AG09319 (cell line): ENCODE measurements at places on chromosomes 6 and 20.

DNA sequence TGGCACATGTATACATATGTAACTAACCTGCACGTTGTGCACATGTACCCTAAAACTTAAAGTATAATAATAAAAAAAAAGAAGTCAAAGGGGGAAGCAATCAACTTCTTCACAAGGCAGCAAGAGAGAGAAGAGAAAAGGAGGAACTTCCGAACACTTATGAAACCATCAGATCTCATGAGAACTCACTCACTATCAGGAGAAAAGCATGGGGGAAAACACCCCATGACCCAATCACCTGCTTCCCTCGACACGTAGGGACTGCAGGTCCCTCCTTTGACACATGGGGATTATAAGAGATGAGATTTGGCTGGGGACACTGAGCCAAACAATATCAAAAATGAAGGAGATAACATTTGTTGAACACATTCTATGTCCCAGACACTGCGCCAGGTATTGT is 94.8 kb upstream of the PHACTR1 start:
- DNase-seq = no peak

- no peak for DNase-seq
Measured at GRCh38 chr20:11101243-11101642, 427.4 kb upstream of the JAG1 start.

- no peak for DNase-seq
Measured at GRCh38 chr20:35306931-35307517, 14.8 kb upstream of the FAM83C start.

- DNase-seq = no peak
Measured at GRCh38 chr6:152170702-152171667, 363.5 kb downstream of the ESR1 start.

GRCh38 chr6:31664790-31665500 is at the start of gene GPANK1:
TSS of gene GPANK1 (minus strand) at chr6:31664997. CDS start at chr6:31664478, 519 bp downstream.
- peak; percentile 85 for DNase-seq

DNA sequence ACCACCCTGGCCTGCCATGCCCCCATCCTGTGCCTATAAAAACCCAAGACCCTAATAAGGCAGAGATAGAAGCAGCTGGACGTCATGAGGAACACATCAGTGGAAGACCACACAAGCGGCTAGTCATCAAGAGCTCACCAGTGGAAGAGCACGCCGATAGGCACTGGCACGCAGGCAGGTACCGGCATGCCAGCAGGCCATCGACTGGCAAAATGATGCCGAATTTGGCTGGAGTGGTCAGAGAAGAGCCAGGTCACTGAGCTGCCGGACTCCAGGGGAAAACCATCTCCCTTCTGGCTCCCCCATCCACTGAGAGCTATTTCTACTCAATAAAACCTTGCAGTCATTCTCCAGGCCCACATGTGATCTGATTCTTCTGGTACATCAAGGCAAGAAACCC is 227.6 kb upstream of the EXOC2 start:
- DNase-seq = no peak

- DNase-seq = no peak
Measured at GRCh38 chr6:129882510-129883023, 21.5 kb upstream of the TMEM244 start.

DNA sequence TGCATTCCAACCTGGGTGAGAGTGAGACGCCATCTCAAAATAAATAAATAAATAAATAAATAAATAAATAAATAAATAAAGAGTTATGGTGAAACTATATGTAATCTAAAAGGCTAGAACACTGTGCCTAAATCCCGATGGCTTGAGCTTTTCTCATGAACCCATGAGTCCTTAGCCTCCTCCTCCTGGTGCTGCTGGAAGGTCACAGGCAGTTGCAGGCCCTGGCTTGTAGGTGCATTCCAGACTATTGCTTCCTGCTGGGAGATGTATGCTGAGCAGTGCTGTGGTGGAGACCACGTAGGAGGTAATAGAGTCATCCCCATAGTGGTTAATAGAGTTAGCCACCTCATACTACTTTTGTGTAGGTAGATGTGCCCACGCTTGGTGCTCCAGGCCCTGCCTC is 12.5 kb downstream of the PTK7 start:
- DNase-seq = no peak

DNA sequence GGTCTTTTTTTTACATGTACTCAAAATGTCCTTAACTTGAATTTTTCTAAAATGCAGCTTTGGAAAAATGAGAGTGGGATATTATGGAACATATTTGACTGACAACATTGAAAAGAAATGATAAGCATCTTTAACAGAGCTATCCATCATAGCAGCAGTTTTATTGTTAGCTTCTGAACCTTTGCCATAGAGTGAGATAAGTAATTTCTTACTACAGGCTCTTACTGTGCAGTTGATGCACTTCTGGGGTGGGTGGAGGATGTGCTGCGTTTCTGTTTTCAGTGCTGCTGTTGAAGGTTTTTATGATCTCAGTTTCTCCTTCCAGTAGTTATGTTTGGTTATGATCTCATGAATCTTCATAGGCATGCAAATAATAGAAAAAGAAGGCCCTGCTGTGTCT is 267.0 kb downstream of the TMEM242 start:
- DNase-seq = no peak

- DNase-seq = no peak
Measured at GRCh38 chr20:53576586-53577318, 16.9 kb downstream of the ZNF217 start.

DNA sequence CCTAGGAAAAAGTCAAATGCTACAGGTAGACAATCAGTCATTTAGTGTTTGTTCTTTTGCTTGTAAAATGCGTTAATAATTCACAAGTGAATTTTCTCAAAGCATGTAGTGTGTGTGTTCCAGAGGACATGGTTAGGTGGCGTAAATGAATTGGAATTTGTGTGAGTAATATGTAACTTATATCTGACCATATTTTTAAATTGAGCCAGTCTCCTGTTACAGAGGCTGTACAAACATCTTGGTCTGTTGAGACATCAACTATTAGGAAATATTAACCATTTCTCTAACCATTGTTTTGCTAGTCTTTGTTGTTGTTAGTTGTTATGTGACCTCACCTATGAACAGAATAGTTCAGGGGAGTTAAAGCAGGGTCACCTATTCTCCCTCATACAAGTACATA is 22.7 kb downstream of the MCM8 start:
- no peak for DNase-seq

DNA sequence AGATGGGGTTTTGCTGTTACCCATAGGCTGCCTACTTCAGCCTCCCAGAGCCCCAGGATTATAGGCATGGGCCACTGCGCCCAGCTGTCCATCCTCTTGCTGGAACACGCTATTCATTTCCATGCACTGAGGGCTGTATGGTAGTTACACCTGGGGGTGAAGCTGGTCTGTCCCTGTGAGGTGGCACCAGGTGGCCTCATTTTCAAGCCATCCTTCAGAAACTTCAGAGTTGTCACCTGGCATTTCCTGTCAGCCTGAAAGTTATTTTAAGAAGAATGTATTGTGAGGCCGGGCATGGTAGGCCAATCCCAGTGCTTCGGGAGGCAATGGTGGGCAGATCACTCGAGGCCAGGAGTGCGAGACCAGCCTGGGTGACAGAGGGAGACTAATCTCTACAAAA is 147.6 kb downstream of the DTNBP1 start:
- no peak for DNase-seq

DNA sequence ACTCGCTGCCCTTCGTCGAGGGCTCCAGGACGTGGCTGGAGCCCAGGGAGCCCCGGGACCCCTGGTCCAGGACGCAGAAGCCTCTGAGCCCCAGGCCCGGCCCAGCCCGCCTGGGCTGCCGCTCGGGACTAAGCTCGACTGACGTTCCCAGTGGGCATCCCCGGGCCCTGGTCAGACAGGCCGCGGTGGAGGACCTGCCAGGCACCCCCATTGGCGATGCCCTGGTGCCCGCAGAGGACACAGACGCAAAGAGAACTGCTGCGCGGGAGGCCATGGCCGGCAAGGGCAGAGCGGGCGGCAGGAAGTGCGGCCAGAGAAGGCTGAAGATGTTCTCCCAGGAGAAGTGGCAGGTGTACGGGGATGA is 28.9 kb downstream of the ZNF831 start:
- DNase-seq = no peak
